ENCODE measurements at places on chromosomes 2 and 18. TPM values are rescaled to one million over a fixed set of nuclear protein-coding genes. Genes with fewer than 3 reads are reported as not detected.

DNA sequence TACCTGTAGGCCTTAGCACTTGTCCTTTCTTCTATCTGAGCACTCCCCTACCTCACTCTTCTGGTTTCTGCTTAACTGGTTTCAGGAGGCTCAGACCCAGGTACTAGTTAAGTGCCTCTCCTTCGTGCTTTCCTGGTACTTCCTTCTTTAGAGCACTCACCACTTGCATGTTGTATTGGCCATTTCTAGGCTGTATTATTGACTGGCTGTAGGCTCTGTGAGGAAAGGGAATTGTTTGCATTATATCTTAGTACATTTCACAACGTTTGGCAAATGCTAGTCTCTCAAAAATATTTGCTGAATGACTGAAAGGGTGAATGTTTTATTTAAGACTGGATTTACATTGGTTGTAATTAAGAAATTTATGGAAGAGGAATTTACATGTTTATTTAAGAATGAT, 36.0 kb upstream of the SCN1A start:
- no peaks in the 10 kb centered on the region for H3K36me3 ChIP-seq
- no peak overlapping the region for H3K27ac ChIP-seq
- no peak overlapping the region for H3K4me3 ChIP-seq
- no peak for DNase-seq
- no peaks in the 10 kb centered on the region for H3K27me3 ChIP-seq

DNA sequence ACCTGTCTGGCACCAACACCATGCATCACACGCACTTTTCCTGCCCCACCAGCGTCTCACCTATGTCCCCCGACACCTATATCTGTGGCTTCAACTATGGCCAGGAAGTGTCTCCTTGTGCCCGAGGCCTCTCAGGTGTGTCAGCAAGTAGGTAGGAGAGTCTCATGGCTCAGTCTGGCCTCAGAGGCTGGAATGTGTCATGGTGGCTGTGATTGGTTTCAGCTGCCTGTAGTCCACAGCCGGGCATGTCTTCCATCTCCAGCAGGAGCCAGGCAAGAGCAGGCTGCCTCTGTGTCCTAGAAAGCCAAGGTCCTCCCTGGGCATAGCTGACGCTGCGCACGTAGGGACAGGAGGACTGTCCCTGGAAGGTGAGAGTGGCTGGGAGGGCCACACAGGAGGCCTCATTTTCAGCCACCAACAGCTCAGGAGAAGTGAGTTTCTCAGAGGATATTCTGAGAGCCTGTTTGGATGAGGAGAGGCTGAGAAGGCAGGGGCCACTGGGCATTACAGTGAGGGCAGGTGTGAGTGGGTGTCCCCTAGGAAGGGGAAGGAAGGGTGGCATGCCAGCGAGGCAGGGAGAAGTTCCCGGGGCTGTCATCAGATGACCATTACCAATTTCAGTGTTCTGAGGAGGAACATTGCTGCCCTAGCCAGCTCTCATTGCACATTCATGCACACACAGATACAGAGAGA, 47.2 kb downstream of the SDC1 start:
- H3K4me3 ChIP-seq, result no peak overlapping the region
- no peak for DNase-seq
- no peaks in the 10 kb centered on the region for H3K4me1 ChIP-seq
- no peaks in the 10 kb centered on the region for H3K36me3 ChIP-seq
- peak overlapping the region; percentile 87 for H3K27ac ChIP-seq

DNA sequence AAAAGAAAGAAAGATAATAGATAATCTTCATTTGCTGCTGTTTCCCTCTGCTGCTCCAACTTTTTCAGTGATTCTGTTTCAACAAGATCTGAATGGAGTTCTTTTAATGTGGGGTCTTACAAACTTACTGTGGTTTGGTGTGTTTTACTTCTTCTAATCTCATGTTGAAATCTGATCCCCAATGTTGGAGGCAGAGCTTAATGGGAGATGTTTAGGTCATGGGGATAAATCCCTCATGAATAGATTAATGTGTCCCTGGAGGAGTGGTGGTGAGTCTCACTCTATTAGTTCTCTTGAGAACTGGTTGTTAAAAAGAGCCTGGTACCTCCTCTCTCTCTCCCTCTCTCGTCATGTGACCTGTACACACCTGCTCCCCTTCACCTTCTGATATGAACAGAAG, 442.4 kb downstream of the EPHA4 start:
- no peak for DNase-seq
- H3K4me1 ChIP-seq, result no peaks in the 10 kb centered on the region
- no peaks in the 10 kb centered on the region for H3K36me3 ChIP-seq
- H3K27me3 ChIP-seq, result no peaks in the 10 kb centered on the region

GRCh38 chr2:25280051-25280687, 61.6 kb downstream of the DNMT3A start:
- H3K36me3 ChIP-seq, result peaks cover 4% of the 10 kb centered on the region
- no peaks in the 10 kb centered on the region for H3K4me1 ChIP-seq
- no peak overlapping the region for H3K27ac ChIP-seq
- H3K4me3 ChIP-seq, result no peak overlapping the region

GRCh38 chr18:59961070-59961469, 61.3 kb downstream of the PMAIP1 start:
- H3K4me1 ChIP-seq, result no peaks in the 10 kb centered on the region
- no peak overlapping the region for H3K27ac ChIP-seq
- H3K36me3 ChIP-seq, result no peaks in the 10 kb centered on the region
- H3K27me3 ChIP-seq, result no peaks in the 10 kb centered on the region
- no peak for DNase-seq

DNA sequence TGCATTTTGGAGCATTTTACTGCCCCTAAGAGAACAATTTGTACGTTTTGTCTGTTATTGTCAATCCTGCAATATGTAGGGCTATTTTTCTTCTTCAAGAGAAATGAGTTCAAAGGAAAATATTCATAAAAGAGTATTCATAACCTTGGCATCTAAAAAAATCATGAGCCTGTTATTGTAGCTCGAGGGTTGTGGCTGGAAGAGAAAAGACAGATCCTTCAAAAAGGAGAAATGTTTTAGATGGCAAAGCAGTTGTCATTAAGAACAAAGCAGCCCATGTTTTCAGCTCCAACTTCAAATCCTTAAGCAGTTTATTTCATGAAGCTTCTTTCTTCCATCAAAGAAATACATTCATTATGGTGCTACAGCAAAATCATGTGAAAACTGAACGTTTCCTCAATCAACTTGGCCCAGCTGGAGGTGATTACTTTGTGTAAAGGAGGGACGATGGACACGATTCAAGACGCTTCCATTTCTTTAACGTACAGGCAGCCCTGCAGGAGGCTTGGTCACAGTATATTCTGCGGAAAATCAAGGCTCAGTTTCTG, 31.4 kb downstream of the QPCT start:
- no peak for DNase-seq
- no peaks in the 10 kb centered on the region for H3K36me3 ChIP-seq
- no peak overlapping the region for H3K27ac ChIP-seq
- no peaks in the 10 kb centered on the region for H3K4me1 ChIP-seq
- no peak overlapping the region for H3K4me3 ChIP-seq

- H3K36me3 ChIP-seq, result no peaks in the 10 kb centered on the region
- H3K4me1 ChIP-seq, result no peaks in the 10 kb centered on the region
- no peaks in the 10 kb centered on the region for H3K27me3 ChIP-seq
- H3K27ac ChIP-seq, result no peak overlapping the region
- no peak overlapping the region for H3K4me3 ChIP-seq
Measured at GRCh38 chr2:55986001-55986400, 62.4 kb upstream of the EFEMP1 start.

- H3K4me3 ChIP-seq, result no peak overlapping the region
- no peak for DNase-seq
- H3K27ac ChIP-seq, result no peak overlapping the region
- H3K4me1 ChIP-seq, result peaks cover 10% of the 10 kb centered on the region
- H3K36me3 ChIP-seq, result no peaks in the 10 kb centered on the region
- no peaks in the 10 kb centered on the region for H3K27me3 ChIP-seq
Measured at GRCh38 chr2:138716183-138716582, 64.0 kb downstream of the NXPH2 start.

GRCh38 chr18:62979176-62979575, 263.8 kb downstream of the PHLPP1 start:
- H3K36me3 ChIP-seq, result peaks cover 30% of the 10 kb centered on the region
- peak overlapping the region; percentile 22 for H3K27ac ChIP-seq
- H3K4me3 ChIP-seq, result no peak overlapping the region
- DNase-seq, result peak; percentile 79
- H3K4me1 ChIP-seq, result no peaks in the 10 kb centered on the region

DNA sequence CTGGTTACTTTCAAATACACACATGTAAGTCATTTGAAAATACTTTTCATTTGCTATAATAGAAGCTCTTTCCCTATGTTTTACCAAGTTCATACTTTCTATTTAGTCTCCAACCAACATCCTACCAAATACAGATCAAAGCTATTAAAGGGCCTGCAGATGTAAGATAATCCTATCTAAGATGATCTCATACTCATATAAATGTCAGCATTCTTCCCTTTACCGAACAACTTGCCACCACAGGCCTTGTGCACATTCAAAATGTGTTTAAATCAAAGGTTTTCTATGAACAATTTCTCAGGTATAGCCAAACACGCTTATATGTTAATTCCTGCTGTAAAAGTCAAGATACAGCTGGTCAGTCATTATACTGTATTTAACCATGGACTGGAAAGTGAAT, 23.3 kb downstream of the KCTD18 start:
- peaks cover 11% of the 10 kb centered on the region for H3K36me3 ChIP-seq
- DNase-seq, result no peak
- no peaks in the 10 kb centered on the region for H3K27me3 ChIP-seq
- no peak overlapping the region for H3K27ac ChIP-seq
- H3K4me1 ChIP-seq, result no peaks in the 10 kb centered on the region

GRCh38 chr18:35409911-35410310, 32.8 kb upstream of the ZNF396 start:
- H3K27ac ChIP-seq, result no peak overlapping the region
- no peaks in the 10 kb centered on the region for H3K27me3 ChIP-seq
- no peak overlapping the region for H3K4me3 ChIP-seq
- no peak for DNase-seq

DNA sequence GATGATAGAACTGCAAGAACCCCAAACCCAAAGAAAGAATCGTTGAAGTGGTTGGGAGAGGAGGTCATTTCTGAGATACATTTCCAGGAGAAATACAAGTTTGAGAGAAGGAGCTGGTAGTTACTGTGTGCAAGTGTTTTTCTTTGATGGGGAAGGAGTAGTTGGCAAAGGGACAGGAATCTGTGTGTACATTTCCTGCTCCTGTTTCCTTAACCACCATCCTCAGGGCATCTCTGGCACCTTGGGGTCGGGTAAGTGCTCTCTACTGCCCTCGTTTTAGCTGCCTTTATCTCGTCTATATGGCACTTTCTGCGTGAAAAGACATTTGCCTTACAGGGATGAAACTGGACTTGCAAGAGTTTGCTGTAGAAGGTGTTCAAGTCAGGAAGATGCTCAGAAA, 27.3 kb downstream of the CDC42EP3 start:
- no peak overlapping the region for H3K4me3 ChIP-seq
- no peaks in the 10 kb centered on the region for H3K27me3 ChIP-seq
- DNase-seq, result no peak
- H3K27ac ChIP-seq, result no peak overlapping the region
- H3K36me3 ChIP-seq, result no peaks in the 10 kb centered on the region
- no peaks in the 10 kb centered on the region for H3K4me1 ChIP-seq

- no peaks in the 10 kb centered on the region for H3K27me3 ChIP-seq
- DNase-seq, result no peak
- H3K4me3 ChIP-seq, result no peak overlapping the region
- H3K27ac ChIP-seq, result no peak overlapping the region
Measured at GRCh38 chr2:60873381-60873780, 8.0 kb upstream of the REL start.

DNA sequence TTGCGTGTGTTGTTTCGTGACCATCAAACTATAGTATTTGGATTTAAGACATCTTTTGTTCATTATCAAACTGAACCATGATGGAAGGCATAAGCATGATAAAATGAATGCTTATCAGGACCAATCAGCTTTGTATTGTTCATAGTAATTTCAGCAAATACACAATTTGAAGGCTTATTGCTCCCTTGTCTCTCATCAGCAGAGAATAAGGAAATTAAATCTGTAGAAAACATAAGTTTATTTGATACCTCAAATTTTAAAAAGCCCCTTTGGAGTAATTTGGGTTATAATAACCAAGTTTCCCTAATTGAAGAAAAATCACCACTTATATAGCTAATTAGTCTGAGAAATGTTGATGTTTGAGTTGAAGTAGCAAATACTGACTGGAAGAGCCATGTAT, 705.7 kb downstream of the NUP35 start:
- H3K27me3 ChIP-seq, result no peaks in the 10 kb centered on the region
- no peaks in the 10 kb centered on the region for H3K4me1 ChIP-seq
- DNase-seq, result no peak
- H3K27ac ChIP-seq, result no peak overlapping the region

DNA sequence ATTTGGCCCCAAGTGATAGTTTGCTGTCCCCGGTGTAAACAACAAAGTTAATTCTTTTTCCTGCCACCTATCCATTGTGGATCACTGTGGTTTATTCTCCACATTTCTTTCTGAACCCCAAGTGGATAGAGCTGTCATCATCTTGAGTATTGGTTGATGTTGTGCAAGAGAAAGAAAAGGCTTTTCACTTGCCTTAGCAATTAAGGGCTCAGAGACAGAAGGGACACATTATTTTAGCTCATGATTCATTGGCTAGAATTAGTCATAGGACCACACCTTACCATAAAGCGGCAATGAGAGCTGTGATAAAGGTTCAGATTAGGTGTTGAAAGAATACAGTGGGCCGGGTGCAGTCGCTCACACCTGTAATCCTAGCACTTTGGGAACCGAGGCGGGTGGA, 442.1 kb upstream of the DCC start:
- H3K4me1 ChIP-seq, result no peaks in the 10 kb centered on the region
- H3K4me3 ChIP-seq, result no peak overlapping the region
- no peak for DNase-seq

DNA sequence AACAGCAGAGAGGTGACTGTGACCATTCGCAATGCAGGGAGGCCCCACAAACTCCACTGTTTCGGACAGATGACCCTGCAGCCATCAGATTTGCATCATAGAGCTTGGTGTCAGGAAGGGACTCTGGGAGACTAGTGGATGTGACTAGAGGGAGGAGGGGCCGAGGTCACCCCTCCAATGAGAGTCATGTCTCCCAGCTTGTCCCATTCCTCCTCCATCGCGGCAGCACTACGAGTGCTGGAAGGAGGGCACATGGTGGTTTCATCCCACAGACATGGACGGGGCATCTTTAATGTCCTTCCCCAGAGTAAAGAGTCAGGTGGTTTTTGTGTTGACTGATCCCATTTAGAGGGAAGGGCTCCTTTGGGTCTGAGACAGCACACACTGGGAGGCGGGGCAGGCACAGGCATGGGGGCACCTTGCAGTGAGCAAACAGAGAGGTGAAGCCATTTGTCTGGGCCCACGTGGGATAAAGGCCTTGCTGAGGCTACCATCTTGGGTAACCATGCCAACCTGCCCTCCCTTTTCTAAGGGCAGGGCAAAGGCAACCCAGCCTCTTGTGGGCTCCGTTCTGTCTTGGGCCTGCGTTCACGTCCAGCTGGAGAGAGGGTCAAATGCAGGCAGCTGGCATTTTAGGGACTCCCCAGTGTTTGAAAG, 208.1 kb downstream of the ASB1 start:
- no peak overlapping the region for H3K4me3 ChIP-seq
- H3K4me1 ChIP-seq, result no peaks in the 10 kb centered on the region
- H3K27ac ChIP-seq, result no peak overlapping the region
- no peak for DNase-seq

Gene BBS5
- total RNA-seq, result 2.3 TPM

Gene BZW1
- total RNA-seq, result 201 TPM

Gene PDE1A
- 0.58 TPM for total RNA-seq

Gene NCOA1
- total RNA-seq, result 17.5 TPM

Gene ARHGEF4
- total RNA-seq, result not detected

Gene WIPF1
- total RNA-seq, result 6.6 TPM

Gene ANO7
- 0.68 TPM for total RNA-seq

Gene RSAD2
- total RNA-seq, result 0.95 TPM

Gene PAIP2B
- total RNA-seq, result 10.7 TPM

Gene SDC1
- total RNA-seq, result 387 TPM

All from right lobe of liver (tissue), 6 donors.